HepG2 (cell line): ENCODE measurements at places on chromosomes 5 and 9. TPM values are rescaled to one million over a fixed set of nuclear protein-coding genes. Genes with fewer than 3 reads are reported as not detected.
A peak's percentile ranks its signal among the peaks of the same experiment; 100 is the strongest.

- H3K4me3 ChIP-seq: no peak overlapping the region
- H3K27me3 ChIP-seq: no peaks in the 10 kb centered on the region
- peaks cover 59% of the 10 kb centered on the region for H3K36me3 ChIP-seq
- no peaks in the 10 kb centered on the region for H3K4me1 ChIP-seq
- DNase-seq: no peak
These were observed 48.5 kb downstream of the NEK6 start for GRCh38 chr9:124306098-124306735.

DNA sequence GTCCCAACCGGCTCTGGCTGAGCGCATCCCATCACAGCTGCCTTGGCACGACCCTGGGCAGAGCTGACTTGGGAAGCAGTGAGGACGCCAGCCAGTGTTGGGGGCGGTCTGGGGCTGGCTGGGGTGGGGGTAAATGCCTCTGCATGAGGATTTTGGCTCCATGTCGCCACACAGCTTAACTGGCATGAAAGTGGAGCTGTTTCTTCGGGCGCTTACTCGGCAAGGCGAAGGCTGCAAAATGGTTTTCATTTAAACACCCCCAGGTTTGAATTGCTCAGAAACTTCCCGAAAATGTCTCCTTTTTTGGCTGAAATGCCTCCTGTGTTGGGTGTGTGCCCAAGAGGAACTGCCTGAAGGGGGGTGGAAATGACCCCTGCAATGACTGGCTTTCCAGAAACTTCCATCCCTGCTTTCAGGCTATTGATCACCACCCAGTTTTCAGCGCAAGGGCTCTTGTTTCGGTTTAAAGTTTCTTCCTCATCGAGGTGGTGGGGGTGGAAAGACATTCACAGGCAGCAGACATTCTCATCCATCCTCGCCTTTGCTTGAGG is 38.3 kb downstream of the PTGES start:
- no peak overlapping the region for H3K4me3 ChIP-seq
- peaks cover 47% of the 10 kb centered on the region; the same call in 2 of the 3 replicates for H3K27me3 ChIP-seq
- no peak for DNase-seq
- no peak overlapping the region for H3K27ac ChIP-seq
- no peaks in the 10 kb centered on the region for H3K36me3 ChIP-seq
- H3K4me1 ChIP-seq: no peaks in the 10 kb centered on the region

DNA sequence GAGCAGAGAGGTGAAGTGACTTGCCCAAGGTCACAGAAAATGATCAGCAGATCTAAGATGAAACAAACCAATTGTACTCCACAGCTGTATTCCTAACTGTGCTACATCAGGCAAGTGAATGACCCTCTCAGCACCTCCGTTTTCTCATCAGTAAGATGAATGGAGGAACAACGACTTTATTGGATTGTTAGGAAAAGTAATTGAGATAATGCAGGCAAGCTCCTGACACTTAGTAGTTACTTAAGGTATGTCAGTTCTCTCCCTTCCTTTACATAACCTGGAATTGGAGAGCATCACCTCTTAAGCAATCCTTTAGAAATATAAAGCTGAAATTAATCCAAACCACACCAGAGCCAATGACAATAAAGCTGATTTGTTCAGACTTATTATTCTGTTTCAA is 451.2 kb upstream of the CD180 start:
- H3K36me3 ChIP-seq: no peaks in the 10 kb centered on the region
- DNase-seq: no peak
- H3K4me3 ChIP-seq: no peak overlapping the region
- no peaks in the 10 kb centered on the region for H3K4me1 ChIP-seq

- H3K4me3 ChIP-seq: no peak overlapping the region
- DNase-seq: no peak
- peaks cover 41% of the 10 kb centered on the region for H3K4me1 ChIP-seq
- no peaks in the 10 kb centered on the region for H3K36me3 ChIP-seq
These were observed 141.4 kb downstream of the AOPEP start for GRCh38 chr9:94867842-94868312.

DNA sequence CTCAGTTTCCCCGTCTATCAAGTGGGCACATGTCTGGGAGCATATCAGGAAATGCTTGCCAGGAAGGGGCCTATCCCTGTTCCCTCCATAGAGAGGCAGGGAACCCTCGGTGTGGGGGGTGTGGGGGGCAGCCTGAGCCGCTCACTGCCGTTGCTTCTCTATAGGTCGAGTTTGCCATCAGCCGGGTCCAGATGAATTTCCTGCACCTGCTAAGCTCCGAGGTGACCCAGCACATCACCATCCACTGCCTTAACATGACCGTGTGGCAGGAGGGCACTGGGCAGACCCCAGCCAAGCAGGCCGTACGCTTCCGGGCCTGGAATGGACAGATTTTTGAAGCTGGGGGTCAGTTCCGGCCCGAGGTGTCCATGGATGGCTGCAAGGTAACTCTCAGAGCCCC is 13.8 kb upstream of the ORM1 start:
- no peak for DNase-seq
- H3K4me3 ChIP-seq: no peak overlapping the region
- H3K36me3 ChIP-seq: peaks cover 63% of the 10 kb centered on the region
- peaks cover 13% of the 10 kb centered on the region for H3K4me1 ChIP-seq
- H3K27me3 ChIP-seq: no peaks in the 10 kb centered on the region

DNA sequence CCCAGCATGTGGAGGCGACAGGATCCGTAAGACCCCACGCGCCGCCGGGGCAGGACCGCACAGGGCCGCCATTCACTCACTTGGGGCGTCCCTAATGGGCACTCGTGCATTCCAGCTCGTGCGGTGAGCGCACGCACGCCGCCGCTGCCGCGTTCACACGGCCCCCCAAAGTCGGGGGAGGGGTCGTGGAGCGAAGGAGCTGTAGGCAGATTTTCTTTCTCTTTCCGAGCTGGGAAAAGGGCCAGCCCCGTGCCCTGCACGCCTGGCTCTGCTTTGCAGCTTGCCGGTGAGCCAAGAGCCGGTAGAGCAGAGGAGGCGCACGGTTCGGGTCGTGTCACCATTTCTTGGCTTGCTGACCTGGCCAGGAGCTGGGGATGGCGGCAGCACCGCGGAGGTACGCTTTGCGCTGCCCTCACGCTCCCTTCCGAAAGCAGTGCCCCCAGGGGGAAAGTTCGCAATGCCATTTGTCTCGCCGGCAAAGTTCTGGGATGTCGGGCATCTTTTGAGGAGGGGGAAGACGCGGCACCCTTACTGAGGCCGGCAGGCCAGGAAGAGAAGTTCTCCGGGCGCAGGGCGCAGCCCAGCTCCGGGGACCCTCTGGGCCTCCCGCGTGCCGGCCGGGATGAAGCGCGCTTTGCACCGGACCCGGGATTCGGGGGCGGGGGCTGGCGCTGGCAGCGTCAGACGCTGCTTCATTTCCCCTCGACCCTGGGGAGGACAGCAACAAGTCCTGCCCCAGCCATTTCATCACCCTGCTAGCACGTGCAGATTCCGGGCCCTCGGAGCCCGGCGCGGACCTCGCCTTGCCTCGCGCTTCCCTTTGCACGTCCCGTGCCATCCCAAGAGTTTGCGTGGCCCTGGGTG is 898 bp downstream of the STC2 start:
- H3K4me3 ChIP-seq: peak overlapping the region; percentile 97
- H3K36me3 ChIP-seq: peaks cover 36% of the 10 kb centered on the region
- no peaks in the 10 kb centered on the region for H3K27me3 ChIP-seq
- H3K4me1 ChIP-seq: peaks cover 62% of the 10 kb centered on the region
- no peak for DNase-seq
- H3K27ac ChIP-seq: peak overlapping the region; percentile 65

DNA sequence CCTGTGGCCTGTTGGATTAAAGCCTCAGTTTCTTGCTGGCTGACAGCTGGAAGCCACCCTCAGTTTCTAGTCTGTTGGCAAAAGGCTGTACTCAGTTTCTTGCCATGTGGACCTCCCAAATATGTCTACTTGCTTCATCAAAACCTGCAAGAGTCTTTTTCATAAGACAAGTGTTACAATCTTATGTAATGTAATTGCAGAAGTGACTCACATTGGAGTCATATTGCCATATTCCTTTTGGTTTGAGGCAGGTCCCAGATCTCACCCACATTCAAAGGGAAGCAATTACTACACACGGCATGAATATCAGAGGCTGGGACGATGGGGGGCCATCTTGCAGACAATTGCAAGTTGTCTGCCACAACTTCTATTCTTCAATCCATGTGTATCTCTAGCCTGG is 286.7 kb upstream of the IL12B start:
- no peaks in the 10 kb centered on the region for H3K27me3 ChIP-seq
- no peak for DNase-seq
- H3K27ac ChIP-seq: no peak overlapping the region
- H3K4me1 ChIP-seq: no peaks in the 10 kb centered on the region

GRCh38 chr5:133108481-133108921 is 56.7 kb downstream of the HSPA4 start:
- H3K4me3 ChIP-seq: no peak overlapping the region
- H3K36me3 ChIP-seq: peaks cover 21% of the 10 kb centered on the region; the same call in 2 of the 3 replicates
- H3K4me1 ChIP-seq: peaks cover 18% of the 10 kb centered on the region

GRCh38 chr9:28056466-28056865 is 483.2 kb upstream of the C9orf72 start:
- no peaks in the 10 kb centered on the region for H3K36me3 ChIP-seq
- no peaks in the 10 kb centered on the region for H3K4me1 ChIP-seq
- H3K4me3 ChIP-seq: no peak overlapping the region
- DNase-seq: no peak
- no peak overlapping the region for H3K27ac ChIP-seq
- H3K27me3 ChIP-seq: no peaks in the 10 kb centered on the region

DNA sequence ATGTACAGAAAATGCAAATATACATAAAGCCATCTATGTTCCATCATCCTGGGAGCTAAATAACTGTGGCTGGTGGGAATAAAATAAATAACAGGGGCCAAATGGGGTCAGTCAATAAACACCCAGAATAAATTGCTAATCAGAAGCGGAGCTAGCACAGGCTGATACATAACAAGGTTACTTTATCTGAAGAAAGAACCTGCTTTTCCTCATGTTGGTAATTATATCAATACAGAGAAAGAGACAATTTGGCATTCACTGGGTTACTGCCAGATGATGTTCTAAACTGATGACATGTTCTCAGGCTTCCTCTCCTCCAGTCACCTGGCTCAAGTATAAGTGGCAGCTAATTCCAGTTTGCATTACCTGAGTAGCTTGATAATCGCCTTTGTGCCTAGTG is 144.9 kb upstream of the CD180 start:
- H3K4me3 ChIP-seq: no peak overlapping the region
- no peak for DNase-seq
- no peaks in the 10 kb centered on the region for H3K4me1 ChIP-seq
- H3K27me3 ChIP-seq: no peaks in the 10 kb centered on the region
- H3K36me3 ChIP-seq: no peaks in the 10 kb centered on the region

CCL19 gene
- total RNA-seq: not detected in 2 replicates

DNA sequence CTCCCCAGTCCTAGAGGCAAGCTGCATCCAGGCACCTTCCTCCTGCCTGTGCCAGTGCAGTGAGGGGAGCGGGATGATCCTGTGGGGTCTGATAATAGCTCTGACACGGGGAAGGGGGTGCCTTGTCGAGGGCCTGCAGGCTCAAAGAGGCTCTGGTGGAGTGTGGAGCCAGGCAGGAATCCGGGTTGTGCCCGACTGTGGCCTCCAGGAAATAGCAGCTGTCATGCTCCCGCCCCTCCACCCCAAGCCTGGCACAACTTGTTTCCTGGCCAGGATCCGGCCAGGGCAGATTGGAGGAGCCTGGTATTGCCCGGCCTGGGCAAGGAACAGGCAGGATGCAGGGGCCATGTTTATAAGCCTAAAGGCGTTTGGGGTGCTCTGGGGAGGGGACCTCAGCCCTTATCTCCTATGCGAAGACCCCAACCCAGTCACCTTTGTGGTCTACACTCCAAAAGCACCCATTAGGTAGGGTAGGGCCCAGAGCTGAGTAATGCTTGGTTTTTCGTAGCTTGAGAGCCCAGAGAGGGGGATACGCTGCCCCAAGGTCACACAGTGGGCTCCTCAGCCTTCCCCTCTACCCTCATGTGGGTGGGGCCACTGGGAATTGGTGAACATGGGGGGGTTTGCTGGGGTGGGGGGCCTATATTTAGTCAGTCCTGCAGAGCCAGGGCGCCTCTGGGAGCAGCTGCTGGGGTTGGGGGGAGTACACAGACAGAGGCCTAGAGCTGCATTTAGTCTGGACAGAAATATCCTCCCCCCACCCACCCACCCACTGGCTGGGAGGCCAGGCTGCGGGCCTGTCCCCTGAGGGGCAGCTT is 12.2 kb downstream of the CXXC5 start:
- H3K27ac ChIP-seq: no peak overlapping the region
- H3K36me3 ChIP-seq: peaks cover 27% of the 10 kb centered on the region
- H3K27me3 ChIP-seq: no peaks in the 10 kb centered on the region
- DNase-seq: no peak

TSLP gene
- not detected in 2 replicates for total RNA-seq

GRCh38 chr9:137087409-137087925 is 682 bp downstream of the MAN1B1 start:
- H3K4me1 ChIP-seq: peaks cover 59% of the 10 kb centered on the region
- H3K27me3 ChIP-seq: no peaks in the 10 kb centered on the region; the same call in 2 of the 3 replicates
- H3K27ac ChIP-seq: peak overlapping the region; percentile 67
- DNase-seq: no peak

DNA sequence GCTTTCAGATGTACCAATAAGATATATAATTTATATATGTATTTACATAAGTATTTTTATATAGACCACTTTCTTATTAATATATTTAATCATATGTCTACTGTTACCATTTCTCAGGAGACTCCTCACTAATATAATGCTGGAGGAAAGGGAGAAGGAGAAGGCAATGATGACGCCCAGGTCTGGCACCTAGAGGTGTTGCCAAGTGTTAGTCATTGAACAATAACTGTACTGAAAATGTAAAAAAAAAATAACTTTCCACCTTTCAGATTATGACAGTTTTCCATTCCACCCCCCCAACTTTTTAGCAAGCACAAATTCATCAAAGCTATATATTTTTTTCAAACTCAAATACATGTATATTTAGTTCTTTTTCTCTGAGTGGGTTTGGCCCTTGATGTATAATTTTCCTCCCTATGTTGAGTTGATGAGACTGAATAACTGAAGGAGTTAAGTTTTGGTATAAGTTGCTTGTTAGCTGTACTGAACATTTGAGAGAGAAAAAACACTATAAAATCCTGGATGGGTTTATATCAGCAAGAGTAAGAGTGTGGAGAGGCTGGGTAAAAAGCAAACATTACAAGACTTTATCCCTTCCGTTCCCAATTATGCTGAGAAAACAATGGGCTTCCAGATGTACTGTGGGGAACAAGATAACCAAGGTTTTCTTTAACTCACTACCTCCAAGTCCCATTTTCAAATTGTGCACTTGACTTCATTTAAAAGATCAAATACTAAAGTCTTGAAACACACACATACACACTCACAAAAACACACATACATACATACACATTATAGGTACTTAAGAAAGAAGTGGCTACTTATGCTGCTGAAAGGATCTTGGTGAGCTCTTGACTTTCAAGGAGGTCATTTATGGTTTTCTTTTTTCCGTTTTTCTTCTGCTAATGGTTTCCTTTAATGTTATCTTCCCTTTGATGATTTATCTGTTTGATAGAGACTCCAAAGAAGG is 142.8 kb upstream of the IFNE start:
- H3K36me3 ChIP-seq: no peaks in the 10 kb centered on the region
- H3K4me3 ChIP-seq: no peak overlapping the region
- no peak for DNase-seq
- no peak overlapping the region for H3K27ac ChIP-seq

DNA sequence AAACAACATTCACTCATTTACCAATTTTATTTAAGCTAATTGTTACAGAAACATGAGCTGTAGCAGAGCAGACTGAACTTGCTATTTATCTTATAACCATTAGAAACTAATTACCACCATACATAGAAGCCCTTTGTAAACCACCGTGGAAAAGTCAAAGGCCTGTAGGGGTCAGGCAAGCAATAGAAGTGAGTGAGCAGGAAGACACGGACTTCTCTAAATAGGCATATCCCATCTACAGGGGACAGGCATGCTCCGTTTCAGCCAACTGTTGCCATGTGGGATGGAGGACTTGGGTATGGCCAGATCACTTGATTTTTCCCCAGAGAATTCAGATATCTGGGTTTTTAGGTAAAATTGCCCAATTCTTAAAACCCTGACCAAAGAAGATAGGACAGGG is 44.8 kb downstream of the PRRC1 start:
- no peaks in the 10 kb centered on the region for H3K4me1 ChIP-seq
- H3K4me3 ChIP-seq: no peak overlapping the region
- H3K36me3 ChIP-seq: no peaks in the 10 kb centered on the region
- H3K27ac ChIP-seq: no peak overlapping the region
